ENCODE measurements at places on chromosomes 1 and 21. TPM values are rescaled to one million over a fixed set of nuclear protein-coding genes. Genes with fewer than 3 reads are reported as not detected.

DNA sequence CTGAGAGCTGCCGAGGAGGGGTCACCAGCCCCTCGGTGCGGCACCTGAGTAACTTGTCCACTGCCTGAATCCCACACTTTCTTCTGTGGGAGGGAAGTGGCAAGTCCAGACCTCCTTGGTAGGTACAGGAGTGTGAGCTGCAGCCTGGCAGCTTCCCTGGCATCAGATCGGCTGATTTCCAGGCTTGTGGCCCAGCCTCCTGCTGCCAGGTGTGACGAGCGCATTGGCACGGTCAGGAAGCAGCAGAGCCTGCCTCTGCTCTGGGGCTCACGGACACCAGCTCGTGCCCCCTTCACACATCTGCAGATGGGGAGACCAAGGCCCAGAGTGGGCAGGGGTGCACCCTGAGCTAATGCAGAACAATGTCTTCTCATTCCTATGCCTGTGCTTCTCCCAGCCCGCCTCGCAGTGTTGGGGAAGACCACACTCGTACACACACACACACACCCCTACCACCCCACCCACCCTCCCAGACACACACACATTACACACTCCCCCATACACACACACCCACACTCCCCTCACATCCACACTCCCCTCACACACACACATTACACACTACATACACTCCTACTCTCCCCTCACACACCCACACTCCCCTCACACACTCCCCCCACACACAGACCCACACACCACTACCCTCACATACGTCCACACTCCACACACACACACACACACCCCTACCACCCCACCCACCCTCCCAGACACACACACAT lies 33.1 kb upstream of the SELENON start:
- DNase-seq, result no peak

GRCh38 chr21:38959692-38960061 lies 153.9 kb downstream of the ETS2 start:
- DNase-seq, result no peak

Gene PRELP
- total RNA-seq, result not detected

DNA sequence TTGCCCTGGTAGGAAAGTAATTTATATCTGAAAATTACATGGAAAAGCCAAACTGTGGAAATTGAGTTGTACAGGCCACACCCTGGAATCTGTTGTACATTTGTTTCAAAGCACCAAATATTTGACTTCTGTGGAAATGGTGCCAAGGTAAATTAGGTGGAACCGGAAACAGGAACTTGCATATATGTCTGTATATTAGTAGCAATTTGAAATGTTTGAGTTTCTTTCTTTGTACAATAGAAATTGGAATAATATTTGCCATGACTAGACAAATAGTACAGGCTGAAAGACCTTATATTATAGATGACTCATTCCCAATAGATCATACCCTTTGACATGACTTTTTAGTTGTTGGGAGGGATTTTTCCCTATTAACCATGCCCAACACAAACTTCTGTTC lies 10.5 kb upstream of the TAF1A start:
- DNase-seq, result no peak

DNA sequence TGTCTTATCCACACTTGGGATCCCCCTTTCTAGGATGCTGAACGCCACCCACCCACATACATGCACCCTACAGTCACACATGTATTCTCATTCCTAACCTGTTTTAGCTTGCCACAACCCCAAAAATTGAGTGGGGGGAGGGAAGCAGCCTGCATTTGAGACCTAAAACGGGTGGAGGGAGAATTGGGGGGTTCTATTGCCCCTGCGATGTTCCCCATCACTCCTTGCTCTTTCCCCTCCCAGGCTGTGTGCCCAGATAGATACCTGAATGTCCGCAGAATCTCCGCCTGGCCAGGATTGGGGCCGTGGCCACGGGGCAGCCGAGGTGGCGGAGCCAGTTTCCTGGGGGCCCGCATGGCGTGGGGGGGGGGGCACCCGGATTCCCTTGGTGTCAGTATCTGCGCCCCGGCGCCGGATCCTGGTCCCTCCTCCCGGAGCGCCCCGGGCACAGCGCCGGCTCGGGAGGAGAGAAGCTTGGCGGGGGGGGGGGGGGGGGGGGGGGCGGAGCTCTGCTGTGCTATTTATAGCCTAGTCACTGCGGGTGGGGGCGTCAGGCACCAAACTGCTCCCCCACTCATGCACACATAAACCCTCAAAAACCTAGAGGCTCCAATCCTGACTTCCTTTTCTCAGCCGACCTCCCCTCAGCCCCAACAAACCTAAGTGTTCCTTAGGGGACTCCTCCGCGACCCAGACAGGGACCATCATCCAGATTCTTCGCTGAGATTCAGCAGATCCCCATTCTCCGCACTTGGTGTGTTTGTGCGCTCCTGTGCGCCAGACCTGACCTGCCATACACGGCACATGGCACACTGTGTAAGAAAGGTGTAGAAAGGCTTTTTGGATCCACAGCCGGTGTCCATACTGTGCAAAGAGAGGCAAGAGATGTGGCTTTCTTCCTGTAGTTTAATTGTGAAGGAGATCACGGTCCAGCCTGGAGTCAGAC lies 1.9 kb downstream of the ANKRD34A start:
- no peak for DNase-seq

Gene C4BPA
- total RNA-seq, result not detected

Gene UBL4B
- not detected for total RNA-seq

Gene IL20
- not detected for total RNA-seq

- DNase-seq, result peak; percentile 75
These were observed 997 bp downstream of the IFNAR2 start for GRCh38 chr21:33230545-33231324.

- peak; percentile 48 for DNase-seq
These were observed 9.5 kb downstream of the ATP1B1 start for GRCh38 chr1:169115891-169116585.

DNA sequence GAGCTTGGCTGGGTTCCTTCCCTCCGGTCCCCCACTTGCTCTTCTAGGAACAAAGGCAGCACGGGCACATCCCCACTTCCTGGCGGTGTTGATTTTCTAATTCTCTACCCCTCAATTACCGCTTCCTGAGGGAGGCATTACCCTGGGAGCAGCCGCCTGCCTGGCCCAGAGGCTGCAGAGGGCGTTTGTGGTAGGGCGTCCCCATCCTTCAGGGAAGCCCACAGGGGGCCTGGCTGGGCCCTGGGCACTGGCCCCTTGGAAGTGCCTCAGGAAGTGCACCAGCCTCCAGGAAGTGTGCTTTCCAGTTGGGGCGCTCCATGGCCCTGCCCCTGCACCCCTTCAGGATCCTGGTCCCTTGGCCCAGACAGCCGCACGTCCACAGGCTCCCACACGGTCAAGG lies 42.1 kb upstream of the CASZ1 start:
- DNase-seq, result no peak

GRCh38 chr1:207956986-207957385 lies 46.1 kb upstream of the CD34 start:
- DNase-seq, result no peak

GRCh38 chr1:107912656-107913055 lies 52.3 kb downstream of the VAV3 start:
- DNase-seq, result no peak

DNA sequence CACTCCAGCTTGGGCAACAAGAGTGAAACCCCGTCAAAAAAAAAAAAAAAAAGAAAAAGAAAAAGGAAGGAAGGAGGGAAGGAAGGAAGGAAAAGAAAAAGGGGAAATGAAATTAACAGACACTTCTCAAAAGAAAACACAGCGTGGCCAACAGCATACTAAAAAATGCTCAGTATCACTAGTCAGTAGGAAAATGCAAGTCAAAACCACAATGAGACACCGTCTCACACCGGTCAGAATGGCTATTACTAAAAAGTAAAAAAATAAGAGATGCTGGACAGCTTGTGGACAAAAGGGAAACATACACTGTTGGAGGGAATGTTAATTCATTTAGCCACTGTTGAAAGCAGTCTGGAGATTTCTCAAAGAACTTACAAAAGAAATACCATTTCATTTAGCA lies 369.5 kb upstream of the BRINP3 start:
- DNase-seq, result no peak

DNA sequence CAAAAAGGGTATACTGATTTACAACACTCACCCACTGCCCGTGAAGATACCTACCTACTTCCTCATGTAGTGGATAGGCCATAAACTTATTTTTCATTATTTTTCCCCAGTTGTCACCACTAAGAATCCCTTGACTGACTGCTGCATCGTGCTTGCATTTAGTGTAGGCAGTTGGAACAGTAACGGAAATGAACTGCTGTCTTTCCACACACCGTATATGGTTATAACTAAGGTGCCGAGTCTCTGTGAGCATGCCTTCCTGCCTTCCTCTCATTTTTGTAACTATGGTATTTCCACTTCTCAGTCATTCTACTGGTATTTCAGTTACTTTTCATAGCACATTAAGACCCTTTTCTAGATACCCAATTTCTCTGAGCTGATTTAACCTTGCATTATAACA lies 36.4 kb downstream of the SLC35F3 start:
- DNase-seq, result no peak

- no peak for DNase-seq
These were observed 58.0 kb downstream of the SDCCAG8 start for GRCh38 chr1:243313635-243314536.

DNA sequence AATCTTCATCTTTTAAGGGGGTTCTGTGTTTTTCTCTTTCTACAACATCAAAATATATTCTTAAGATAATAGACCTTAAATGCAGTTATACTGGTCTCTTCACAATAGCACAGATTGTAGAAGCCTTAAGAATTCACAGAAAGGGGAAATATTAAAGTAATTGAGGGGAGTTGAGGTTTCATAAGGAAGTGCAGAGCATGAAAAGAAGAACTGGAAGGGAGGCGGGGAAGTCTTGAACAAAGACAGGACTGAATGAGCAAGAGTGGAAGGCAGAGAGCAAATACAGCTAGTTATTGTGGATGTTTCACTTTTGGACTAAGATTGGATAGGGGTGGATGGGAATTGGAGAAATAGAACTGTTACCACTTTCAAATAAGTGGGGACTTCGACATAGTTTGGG lies 67.7 kb downstream of the PTGER3 start:
- no peak for DNase-seq

- no peak for DNase-seq
These were observed 3.5 kb downstream of the ELAVL4 start for GRCh38 chr1:50112193-50112592.

DNA sequence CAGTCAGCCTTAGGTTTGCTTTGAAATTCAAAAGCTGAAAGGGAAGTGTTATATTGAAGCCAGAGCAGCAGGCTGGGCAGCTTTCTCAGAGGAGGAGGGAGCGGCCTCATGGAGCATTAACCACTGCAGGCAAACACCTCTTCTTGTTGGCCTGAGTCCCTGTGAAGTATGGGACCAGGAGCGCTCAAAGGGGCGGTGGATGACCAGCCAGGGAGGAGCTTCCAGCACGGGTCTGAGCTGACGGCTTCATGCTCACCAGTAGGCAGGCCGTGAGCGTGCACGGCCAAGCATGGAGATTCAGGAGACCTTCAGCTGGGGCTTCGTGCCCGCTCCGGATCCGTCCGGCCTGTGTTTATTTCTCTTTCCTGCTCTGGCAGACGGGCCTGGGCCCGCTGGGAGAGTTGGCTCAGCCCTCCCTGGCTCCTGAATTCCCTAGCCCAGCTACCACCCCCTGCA lies 245.2 kb downstream of the TRABD2B start:
- peak; percentile 4 for DNase-seq

GRCh38 chr1:236175642-236176336 lies 33.5 kb downstream of the GPR137B start:
- no peak for DNase-seq

Gene NOS1AP
- total RNA-seq, result 0.18 TPM

DNA sequence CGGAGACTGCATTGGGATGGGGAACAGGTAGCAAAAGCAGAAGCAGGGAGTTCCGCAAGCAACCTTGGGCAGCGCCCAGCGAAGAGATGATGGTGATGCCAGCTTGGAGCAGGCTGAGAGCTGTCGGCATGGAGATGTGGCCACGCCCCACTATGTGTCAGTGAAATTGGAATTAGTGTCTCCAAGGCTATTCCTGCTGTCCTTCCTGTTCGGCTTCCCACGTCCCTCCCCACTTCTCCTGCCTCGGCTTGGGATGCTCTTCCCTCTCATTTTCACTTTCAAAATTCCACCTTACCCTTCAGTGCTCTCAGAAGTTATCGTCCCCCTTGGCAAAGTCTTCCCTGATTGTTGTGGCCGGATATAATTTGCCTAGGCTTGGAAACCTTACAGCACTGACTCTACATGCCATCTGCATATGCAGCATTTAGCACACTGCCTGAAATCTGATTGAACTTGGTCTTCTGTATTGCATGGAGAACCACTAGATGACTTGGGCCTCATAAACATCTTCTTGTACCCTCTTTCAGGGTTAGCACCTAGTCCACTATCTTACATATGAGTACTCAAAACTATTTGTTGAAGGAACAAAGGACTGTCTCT lies 270.7 kb upstream of the RUNX1 start:
- no peak for DNase-seq

DNA sequence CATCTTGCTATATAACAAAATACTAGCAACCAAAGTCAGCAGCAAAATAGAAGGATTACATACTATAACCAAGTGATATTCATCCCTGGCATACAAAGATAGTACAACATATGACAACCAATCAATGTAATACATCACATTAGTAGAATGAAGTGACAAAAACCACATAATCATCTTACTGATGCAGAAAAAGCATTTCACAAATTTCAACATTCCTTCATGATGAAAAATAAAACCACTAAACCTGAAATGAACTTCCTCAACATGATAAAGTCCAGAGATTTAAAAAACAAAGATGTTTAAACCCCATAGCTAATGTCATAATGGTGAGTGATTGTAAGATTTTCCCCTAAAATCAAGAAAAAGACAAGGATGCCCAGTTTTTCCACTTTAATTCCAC lies 18.6 kb downstream of the RO60 start:
- DNase-seq, result no peak

DNA sequence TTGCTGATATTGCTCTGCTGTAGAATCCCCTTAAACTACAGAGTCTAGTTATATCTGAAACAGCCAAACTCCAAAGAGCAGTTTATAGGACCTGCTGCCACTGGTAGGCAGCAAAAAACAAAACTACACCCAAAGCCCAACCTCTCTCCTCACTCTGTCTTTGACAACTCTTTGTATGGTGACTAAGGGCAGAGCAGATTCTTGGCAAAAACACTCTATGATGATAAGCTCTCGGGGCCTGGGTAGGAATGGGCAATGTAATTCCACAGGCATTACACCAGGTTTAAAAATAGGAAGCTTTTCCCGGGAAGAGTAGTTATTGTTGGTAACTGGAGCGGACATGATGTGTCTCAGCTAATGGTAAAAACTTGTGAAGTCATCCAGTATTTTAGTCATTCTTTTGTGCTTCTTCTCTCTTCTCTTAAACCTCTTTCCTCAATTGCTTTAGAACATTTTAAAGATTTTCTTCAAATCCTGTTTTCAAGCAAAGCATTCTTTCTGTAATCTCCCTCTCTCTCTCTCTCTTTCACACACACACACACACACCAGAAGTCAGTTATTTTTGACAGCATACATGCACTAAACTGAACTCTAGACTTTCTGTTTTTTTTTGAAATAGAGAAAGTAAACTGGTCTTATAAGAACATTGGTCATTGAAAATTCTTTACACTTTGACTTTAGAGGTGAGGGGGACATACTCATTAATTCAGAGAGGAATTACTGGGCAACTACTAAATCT lies 193.5 kb downstream of the PAPPA2 start:
- DNase-seq, result peak; percentile 67

Gene FCRL4
- not detected for total RNA-seq
